ENCODE measurements at places on chromosomes 16 and 17.
A peak's percentile ranks its signal among the peaks of the same experiment; 100 is the strongest.

- no peak for DNase-seq
Observed at GRCh38 chr16:11797957-11798299, 870 bp upstream of the ZC3H7A start.

DNA sequence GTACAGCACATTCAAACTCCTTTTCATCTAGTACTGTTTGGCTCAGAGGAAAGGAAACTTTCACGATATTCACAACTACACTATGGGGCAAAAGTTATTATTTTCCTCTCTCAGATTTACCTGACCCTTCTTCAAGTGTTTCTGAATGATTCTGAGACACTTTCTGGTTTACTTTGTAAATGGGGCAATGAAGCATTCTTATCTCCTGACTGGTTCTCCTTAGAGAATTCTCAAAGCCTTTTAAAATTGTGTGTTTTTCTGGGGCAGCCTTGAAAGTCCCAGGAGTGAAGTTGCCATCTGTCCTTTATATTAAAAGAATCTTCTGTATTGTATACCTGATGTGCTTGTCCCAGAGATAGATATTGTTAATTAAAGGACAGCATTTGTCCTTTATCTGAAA is 264.9 kb downstream of the FTO start:
- DNase-seq: no peak

GRCh38 chr16:88264641-88265285 is 118.0 kb upstream of the ZNF469 start:
- no peak for DNase-seq

DNA sequence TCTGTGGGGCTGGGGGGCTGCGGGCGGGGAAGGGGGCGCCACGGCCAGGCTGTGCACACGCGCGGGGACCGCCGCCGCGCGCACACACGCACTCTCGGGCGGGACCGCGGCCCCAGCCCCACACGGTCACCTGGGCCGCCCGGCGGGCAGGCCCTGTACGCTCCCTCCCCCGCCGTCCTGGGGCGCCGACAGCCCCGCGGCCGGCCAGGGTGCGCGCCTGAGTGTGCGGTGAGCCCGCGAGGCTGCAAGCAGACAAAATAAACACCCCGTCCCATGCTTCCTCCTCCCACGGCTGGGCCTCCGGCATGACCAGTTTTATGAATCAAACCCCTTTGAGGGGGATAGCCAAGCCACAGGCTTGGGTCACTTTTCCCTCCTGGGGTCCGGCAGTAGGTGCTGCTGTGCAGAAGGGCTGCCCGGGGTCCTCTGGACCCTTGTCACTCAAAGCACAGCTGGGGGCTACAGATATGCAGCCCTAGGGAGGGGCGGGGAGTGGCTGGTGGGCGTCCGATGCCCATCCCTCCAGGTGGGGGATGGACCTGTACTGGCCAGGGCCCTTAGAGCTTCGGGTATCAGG is 441 bp downstream of the VASN start:
- no peak for DNase-seq

DNA sequence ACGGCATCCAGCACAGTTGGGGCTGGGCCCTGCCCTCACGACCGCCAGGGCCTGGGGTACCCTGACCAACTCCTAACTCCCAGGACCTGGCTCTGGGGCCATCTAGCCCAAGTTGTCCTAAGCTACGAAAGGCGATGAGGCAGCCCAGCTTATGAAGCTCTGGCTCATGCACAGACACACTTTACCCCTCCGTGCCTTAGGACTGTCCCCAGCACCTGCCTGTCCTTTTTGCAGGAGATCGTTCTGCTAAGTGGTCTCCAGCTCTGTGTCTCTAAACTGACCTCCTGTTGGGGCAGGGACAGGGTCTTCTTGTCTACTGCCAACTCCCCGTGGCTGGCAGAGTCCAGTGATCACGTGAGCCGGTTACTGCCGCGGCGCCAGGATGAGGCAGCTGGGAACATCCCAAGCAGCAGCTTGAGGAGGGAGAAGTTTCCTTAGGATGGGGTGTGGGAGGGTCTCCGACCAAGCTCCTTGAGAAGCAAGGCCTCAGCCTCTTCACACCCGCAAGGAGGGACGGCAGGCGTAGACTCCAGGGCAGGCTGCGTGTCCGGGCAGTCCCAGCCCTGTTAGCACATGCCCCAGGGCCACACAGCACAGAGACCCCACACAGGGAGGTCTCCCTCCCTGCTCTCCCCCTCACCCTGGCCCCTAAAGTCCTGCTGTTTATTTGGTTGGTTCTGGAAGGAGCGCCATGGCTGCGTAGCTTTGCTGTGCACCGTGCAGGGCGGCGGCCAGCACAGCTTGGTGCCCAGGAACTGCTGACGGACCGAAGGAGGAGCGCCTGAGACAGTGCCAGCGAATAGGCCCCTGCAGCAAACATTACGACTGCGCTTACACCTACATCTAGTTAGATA is 16.4 kb upstream of the METRNL start:
- DNase-seq: no peak

- DNase-seq: peak; percentile 69
Observed at GRCh38 chr16:86953631-86954391, 363.4 kb downstream of the C16orf95 start.

- DNase-seq: no peak
Observed at GRCh38 chr16:88526008-88526905, 43.9 kb upstream of the ZC3H18 start.

DNA sequence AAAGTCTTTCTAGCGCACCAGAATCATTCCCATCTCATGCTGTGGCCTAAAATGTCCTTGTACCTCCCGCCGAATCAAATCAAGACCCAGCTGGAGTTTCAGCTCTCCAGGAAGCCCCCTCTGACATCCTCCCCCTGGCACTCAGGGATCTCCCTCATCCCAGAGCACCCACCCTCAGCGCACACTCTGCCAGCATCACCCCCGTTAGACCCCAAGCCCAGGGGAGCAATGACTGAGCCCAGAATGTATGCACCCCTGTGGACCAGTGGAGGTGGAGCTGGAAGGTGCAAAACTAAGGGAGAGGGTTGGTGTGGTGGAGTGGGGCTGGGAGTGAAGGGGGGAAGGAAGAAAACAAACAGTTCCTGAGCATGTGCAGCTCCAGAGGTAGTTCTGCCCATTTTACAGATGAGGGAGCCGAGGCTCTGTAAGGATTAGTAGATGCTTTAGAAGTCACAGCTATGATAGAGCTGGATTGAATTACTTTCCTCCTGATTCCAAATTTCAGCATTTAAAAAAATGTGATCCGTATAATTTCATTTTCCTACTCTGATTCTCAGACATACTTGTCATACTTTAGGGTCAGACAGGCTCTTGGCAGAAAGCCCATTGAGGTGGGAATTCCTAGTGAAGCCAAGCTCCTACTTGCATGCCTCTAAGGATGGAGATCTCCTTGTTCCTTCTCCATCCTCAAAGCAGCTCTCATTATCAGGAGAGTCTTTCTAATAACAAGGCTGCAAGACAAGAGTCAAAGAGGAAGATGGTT is 242.7 kb downstream of the KATNIP start:
- DNase-seq: no peak

DNA sequence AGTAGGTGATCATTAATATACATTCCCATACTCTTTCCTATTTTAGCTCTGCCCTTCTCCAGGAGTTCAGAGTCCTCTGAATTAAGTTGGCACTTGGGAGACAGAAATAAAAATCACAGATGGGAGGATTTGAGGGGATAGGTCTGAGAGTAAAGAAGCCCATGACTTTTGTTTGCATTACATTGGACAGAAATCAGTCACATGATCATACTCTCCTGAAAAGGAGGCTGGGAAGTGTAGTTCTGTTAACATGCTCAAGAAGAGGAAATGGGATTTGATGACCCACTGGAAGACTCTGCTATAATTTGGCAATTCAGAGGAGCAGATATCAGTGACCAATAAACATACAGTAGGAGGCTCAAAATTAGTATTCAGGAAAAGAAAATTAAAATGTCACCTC is 674.9 kb upstream of the C16orf82 start:
- no peak for DNase-seq

DNA sequence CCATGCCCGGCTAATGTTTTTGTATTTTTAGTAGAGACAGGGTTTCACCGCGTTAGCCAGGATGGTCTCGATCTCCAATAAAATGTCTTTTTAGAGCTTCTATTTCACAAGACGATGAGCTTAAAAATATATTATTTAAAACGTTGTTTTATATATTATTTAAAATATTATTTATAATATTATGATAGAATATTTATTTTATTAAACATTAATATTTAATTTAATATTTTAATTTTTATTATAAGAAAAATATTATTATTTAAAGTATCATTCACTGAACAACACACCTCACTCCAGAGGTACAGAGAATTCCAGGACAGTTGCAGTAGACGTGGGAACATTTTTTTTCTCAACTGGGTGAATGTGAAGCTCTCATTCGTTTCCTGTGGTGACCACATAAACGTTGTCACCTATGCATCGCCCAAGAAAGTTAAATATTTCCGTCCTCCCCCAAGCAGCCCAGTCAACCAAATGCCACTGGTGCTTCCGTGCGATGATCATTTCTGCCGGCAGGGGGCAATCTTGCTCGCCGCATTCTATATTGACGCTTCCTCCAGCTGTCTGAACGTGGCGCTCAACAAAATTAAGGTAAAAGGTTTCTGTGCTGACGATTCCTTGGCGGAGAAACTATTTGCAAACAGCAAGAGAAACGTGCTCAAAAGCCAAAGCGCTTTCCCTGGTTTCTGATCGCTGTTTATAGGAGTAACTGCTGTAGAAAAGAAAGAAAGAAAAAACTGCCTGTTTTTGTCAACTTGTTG is 41.7 kb upstream of the PRSS54 start:
- peak; percentile 94 for DNase-seq

DNA sequence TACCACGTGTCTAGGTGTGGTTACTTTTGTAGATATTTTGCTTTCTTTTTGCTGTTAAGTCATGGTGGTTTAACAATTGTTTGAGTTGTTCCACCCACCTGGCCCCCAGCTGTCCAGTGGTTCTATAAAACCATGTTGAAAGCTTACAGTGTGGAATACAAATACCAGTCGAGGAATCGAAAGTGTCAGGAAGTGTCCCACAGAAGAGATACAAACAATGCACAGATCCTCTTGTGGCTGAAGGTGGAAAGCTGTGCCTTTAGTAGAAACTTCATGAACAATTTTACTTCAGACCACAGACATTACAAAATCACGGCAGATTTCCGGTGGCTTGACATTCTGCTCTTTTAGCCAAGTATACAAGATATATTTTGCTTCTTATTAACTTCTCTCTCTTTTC is 782.4 kb upstream of the SOX9 start:
- no peak for DNase-seq

GRCh38 chr16:79618692-79619050 is 18.1 kb upstream of the MAF start:
- no peak for DNase-seq

GRCh38 chr16:46650254-46650623 is 29.1 kb upstream of the SHCBP1 start:
- no peak for DNase-seq

DNA sequence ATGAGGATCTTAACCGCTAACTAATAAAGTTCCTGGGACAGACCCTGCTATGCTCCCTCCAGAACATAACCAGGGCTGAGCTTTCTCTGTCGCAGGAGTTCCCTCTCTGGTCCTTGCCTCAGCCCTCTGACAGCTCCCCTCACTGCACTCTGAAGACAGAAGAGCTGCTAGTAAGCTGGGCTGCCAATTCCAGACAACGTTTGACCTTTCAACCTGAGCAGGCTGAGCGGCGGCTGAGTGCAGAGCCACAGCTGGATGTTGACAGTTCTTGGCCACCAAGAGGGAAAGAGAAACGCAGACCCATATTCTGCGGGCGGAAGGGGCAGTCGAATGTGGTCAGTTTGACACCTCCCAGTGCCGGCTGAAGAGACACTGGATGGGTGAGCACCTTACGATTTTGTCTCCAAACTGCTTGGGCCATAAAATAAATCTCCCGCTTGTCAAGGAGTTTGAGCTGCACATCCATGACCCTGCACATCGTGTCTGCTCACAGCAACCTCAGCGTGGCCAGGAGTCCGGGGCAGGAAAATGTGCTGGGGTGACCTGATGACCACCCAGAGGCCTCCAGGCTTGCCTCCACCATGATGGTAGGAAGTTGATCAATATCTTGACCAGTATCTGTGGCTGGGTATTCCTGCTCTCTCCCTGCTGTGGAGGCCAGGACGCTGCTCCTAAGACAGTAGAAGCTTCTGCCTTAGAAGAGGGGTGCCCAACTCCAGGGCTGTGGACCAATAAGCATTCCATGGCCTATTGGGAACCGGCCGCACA is 209.2 kb downstream of the PARN start:
- no peak for DNase-seq

DNA sequence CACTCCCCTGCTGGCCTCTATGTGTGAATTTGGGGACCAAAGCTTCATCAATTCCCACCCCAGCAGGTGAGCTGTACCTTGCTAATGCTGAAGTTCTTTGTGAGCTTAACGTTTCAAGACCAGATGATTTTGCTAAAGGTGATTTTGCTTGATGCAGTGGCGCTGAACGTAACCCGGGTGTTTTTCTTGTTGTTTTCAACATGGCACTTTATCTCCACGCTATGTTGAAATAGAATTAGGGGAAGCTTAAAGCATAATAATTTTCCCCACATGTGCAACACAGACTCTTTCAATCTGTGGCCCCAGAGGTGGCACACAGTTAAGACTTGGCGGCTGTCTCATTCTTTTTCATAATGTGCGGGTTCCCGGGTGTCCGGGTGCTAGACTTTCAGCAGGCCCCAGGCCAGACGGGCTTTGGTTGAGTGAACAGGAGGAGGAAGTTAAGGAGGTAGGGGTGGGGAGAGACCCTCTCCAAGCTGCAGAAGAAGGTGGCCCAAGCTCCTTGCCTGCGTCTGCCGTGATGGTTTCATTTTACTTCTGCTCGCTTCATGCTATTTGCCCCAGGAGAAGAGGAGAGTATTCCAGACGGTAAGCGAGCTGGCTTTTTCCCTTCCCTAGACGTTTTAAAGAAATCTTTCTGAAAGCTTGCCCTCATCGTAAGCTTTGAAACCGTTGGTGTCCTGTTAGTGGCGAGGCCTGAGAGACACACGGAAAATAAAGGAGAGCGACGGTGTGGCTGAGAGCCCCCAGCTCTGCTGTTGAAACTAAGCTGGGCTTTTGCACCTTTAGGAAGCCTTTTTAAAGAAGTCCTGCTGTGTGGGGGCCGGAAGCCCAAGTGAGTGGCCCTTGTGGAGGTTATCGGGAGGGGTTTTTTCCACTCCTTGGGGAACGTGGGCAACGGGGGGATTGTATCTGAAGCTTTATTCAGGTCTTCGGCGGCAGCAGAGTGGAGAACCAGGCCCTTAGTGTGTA is 4.2 kb downstream of the FOXC2 start:
- DNase-seq: no peak

DNA sequence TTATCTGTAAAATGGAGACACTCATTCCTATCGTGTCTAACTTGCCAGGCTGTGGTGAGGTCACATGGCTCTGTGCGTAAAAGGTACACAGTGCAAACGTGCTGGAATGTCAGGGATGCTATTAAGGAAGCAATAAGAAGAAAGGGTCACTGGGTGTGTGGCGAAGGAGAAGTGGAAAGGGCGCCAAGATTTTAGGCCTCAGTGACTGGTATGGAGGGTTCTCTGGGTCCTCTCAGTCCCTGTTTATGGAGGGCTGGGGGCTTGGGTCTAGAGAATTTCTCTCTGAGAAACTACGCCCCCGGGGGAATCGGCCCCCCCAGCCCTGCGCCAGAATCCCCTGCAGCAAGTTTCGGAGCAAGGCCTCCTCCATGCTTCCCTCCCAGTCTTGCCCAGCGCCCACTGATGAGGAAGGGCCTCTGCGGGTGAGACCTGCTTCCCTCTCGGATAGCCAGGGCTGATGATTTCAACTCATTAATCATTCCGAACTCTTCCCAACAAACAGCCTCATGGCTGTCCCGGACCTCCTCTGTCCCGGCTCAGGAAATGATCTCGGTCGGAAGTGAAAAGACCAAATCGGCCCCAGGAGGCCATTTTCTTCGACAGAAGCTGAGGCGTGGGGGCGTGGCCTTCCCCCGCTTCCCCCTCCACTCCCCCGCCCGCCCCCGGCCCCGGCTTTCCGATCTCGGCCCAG is 1.2 kb upstream of the HEXIM1 start:
- DNase-seq: no peak

- DNase-seq: no peak
Observed at GRCh38 chr16:3793161-3793576, 75.8 kb upstream of the TRAP1 start.

All from neural crest cell (in vitro differentiated cells).